ENCODE measurements at places on chromosomes 13 and 19. TPM values are rescaled to one million over a fixed set of nuclear protein-coding genes. Genes with fewer than 3 reads are reported as not detected.

GRCh38 chr19:33887891-33888290, 91.2 kb downstream of the KCTD15 start:
- no peak for DNase-seq

DNA sequence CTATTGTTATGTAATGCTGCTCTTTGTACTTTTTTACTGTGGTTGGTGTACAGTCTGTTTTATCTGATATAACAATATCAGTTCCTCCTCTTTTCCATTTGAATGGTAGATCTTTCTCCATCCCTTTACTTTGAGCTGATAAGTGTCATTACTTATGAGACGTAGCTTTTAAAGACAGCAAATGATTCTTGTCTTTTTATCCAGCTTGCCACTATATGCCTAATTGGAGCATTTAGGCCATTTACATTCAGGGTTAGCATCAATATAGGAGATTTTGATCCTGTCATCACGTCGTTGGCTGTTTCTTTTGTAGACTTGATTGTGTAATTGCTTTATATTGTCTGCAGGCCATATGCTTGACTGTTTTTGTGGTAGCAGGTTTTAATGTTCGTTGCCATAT, 894.2 kb upstream of the ATXN8OS start:
- no peak for DNase-seq

The ERICH4 gene
- 6.3 TPM for polyA plus RNA-seq

GRCh38 chr19:688992-689391, 6.3 kb downstream of the PRSS57 start:
- no peak for DNase-seq

The ZNF541 gene
- polyA plus RNA-seq, result 0.27 TPM

Measured in left kidney (tissue), 8 donors.